ENCODE measurements at places on chromosomes 12 and 14. TPM values are rescaled to one million over a fixed set of nuclear protein-coding genes. Genes with fewer than 3 reads are reported as not detected.

Gene KLRC1
- total RNA-seq: not detected

Gene PSME2
- 58.8 TPM for total RNA-seq

Gene KRT73
- total RNA-seq: not detected

Gene PLD4
- 0.07 TPM for total RNA-seq

Gene RIC8B
- total RNA-seq: 18.7 TPM

Gene GDF3
- total RNA-seq: not detected

Gene PHC1
- total RNA-seq: 22.3 TPM

Gene TARBP2
- total RNA-seq: 32.9 TPM

Gene RAD9B
- total RNA-seq: 0.46 TPM

Gene KRT72
- total RNA-seq: not detected

Gene ZFHX2
- 0.83 TPM for total RNA-seq

Gene PRIMA1
- not detected for total RNA-seq

Gene LRIG3
- 29.3 TPM for total RNA-seq

Gene KERA
- total RNA-seq: not detected

Gene CLEC1B
- total RNA-seq: not detected

Gene LRTM2
- not detected for total RNA-seq

Gene CCDC184
- 2.2 TPM for total RNA-seq

Gene ERGIC2
- 76.7 TPM for total RNA-seq

Gene HAL
- total RNA-seq: 1.2 TPM

Gene B3GNT4
- 0.59 TPM for total RNA-seq

Gene GALNT8
- total RNA-seq: not detected

Gene ITPK1
- total RNA-seq: 31.7 TPM

Gene OR11H7
- total RNA-seq: not detected

Gene KCNH5
- total RNA-seq: 0.07 TPM

Gene RPGRIP1
- not detected for total RNA-seq

Gene DCN
- 72.0 TPM for total RNA-seq

Gene C1S
- total RNA-seq: 339 TPM

Gene LHX5
- total RNA-seq: not detected

Gene ADAM21
- total RNA-seq: 0.86 TPM

Gene MDGA2
- total RNA-seq: not detected

Gene FSCB
- not detected for total RNA-seq

Gene SLC5A8
- total RNA-seq: not detected

Gene ASCL1
- total RNA-seq: not detected

Gene OR10G3
- not detected for total RNA-seq

Gene COX8C
- total RNA-seq: not detected

Gene STYX
- 19.5 TPM for total RNA-seq

Gene KRT6B
- total RNA-seq: 0.33 TPM

Gene RNF212B
- total RNA-seq: not detected

Gene LRRK2
- 12.3 TPM for total RNA-seq

Data from smooth muscle cell of the pulmonary artery (primary cell).